ENCODE measurements at places on chromosomes 7 and 10. TPM values are rescaled to one million over a fixed set of nuclear protein-coding genes. Genes with fewer than 3 reads are reported as not detected.

GRCh38 chr10:79438699-79439085, 6.7 kb downstream of the ZCCHC24 start:
- H3K27ac ChIP-seq, result no peak overlapping the region
- H3K27me3 ChIP-seq, result peaks cover 14% of the 10 kb centered on the region
- H3K4me1 ChIP-seq, result peaks cover 10% of the 10 kb centered on the region
- no peak overlapping the region for H3K4me3 ChIP-seq
- no peak for DNase-seq

DNA sequence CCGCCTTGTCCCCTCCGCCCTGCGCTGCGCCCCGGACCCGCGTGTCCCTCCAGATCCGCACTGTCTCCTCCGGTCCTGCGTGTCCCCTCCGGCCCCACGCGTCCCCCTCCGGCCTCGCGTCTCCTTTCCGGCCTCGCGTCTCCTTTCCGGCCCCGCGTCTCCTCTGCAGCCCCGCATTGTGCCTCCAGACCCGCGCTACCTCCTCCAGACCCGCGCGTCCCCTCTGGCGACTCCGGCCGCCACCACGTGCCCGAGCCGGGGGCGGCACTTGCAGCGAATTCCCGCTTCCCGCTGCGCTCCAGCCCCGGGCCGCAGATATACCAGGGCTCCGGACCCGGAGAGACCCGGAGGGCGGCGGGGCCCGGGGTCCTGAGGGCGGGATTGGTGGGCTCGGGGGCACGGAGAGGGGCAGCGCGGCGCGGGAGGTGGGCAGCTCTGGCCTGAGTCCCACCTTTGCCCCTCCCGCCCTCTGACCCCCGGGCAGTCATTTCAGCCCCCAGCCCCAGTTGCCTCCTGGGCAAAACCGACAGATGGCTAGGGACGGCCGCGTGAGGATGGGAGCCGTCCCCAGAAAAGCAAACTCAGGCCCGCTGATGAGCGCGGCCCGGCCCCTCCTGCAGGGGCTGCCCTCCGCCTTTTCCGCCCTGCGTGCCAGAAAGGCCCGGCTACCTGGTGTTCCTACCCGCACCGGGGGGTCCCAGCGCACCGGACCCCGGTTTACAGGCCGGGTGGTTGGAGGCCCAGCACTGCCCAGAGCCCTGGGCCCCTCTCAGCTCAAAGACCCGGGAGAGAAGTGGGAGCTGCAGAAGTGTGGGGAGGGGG, 56.5 kb downstream of the RBM17 start:
- DNase-seq, result no peak
- peaks cover 37% of the 10 kb centered on the region for H3K36me3 ChIP-seq
- no peaks in the 10 kb centered on the region for H3K27me3 ChIP-seq
- H3K4me3 ChIP-seq, result peak overlapping the region; percentile 86

CUBN gene
- total RNA-seq, result 2.5 TPM

GRCh38 chr7:40239755-40240303, 105.0 kb downstream of the SUGCT start:
- no peaks in the 10 kb centered on the region for H3K4me1 ChIP-seq
- no peak for DNase-seq
- no peaks in the 10 kb centered on the region for H3K36me3 ChIP-seq
- H3K27me3 ChIP-seq, result no peaks in the 10 kb centered on the region
- no peak overlapping the region for H3K27ac ChIP-seq
- H3K4me3 ChIP-seq, result no peak overlapping the region

- no peaks in the 10 kb centered on the region for H3K4me1 ChIP-seq
- no peak overlapping the region for H3K4me3 ChIP-seq
- H3K27me3 ChIP-seq, result no peaks in the 10 kb centered on the region
- no peak overlapping the region for H3K27ac ChIP-seq
- H3K36me3 ChIP-seq, result no peaks in the 10 kb centered on the region
Observed at GRCh38 chr10:36097696-36098095, 455.6 kb upstream of the FZD8 start.

DNA sequence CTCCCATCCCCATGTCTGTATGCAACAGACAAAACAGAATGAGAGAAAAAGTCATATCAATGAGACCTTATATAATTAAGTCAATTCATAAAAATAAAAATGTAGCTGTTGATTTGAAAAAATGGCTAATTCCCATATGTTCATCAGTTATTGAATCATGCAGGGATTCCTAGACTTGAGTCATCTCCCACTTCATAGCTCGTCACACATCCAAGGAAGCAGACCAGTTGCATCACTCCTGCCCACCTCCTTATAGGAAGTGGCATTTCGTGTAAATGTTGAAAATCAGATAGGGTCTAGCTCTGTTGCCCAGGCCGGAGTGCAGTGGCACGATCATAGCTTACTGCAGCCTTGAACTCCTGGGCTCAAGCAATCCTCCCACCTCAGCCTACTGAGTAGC, 56.1 kb upstream of the SH2B2 start:
- no peak overlapping the region for H3K4me3 ChIP-seq
- H3K36me3 ChIP-seq, result no peaks in the 10 kb centered on the region
- DNase-seq, result no peak
- H3K4me1 ChIP-seq, result no peaks in the 10 kb centered on the region
- H3K27ac ChIP-seq, result no peak overlapping the region

- no peaks in the 10 kb centered on the region for H3K27me3 ChIP-seq
- peaks cover 16% of the 10 kb centered on the region for H3K4me1 ChIP-seq
- H3K36me3 ChIP-seq, result peaks cover 4% of the 10 kb centered on the region
- no peak overlapping the region for H3K4me3 ChIP-seq
Observed at GRCh38 chr7:137965942-137966640, 35.8 kb downstream of the CREB3L2 start.

DNA sequence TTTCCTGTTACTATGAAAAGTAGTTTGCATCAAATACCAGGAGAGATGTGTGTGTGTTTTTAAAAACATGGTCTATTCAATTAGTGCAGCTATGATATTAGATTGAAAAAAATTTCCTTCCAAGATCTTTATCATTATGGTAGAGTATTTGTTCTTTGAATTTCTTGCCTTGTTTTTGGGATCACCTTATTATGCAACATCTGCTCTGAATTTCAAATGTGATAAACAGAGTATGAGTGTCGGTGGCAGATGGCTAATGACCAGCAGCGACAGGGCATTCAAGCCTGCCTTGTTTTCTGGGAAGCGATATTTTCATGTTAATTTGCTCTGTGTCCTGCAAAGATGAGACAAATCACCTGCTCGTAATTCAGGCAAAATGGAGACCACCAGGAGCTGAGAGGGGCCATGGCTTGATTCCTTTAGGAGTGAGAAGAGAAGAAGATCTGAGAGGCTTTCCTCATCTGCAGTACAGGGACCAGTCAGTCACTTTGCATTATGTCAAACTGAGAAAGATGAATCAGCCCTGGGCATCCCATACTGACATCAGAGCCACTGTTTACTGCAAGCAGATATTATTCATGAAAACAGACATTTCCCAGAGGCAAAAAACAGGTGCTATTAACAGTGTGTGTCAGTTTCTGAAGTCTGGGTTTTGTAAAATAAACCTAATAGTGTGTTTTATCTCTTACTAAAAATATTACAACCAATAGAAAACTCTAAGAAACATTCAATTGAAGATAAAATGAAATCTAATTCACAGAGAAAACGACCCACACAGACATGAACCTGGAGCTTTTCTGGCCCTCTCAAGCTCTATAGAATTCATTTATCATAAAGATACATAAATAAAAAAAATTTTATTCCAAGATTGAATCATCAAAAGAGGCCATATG, 67.6 kb downstream of the CDK6 start:
- H3K4me1 ChIP-seq, result peaks cover 49% of the 10 kb centered on the region
- H3K27me3 ChIP-seq, result no peaks in the 10 kb centered on the region
- H3K4me3 ChIP-seq, result no peak overlapping the region
- H3K36me3 ChIP-seq, result peaks cover 65% of the 10 kb centered on the region

DNA sequence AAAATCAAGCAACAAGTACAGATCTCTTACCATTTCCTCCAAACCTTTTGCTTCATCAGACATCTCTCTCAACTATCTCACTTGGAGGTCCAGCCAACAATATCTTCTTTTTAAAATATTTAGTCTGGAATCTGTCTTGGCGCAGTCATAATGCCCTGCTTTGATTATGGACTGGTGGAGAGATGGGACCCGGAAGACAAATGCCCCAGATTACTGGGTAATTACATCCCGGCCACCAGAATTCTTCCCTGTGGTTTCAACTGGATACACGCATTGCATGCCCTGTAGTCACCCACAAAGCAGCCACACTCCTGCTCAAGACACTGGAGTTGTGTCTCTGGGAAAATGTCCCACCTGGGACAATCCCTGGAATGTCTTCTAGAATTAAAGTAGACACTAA, 65.5 kb downstream of the BPGM start:
- no peak overlapping the region for H3K27ac ChIP-seq
- peaks cover 26% of the 10 kb centered on the region for H3K4me1 ChIP-seq
- H3K36me3 ChIP-seq, result no peaks in the 10 kb centered on the region
- H3K4me3 ChIP-seq, result no peak overlapping the region
- no peaks in the 10 kb centered on the region for H3K27me3 ChIP-seq

- H3K36me3 ChIP-seq, result peaks cover 34% of the 10 kb centered on the region
- H3K27me3 ChIP-seq, result peaks cover 4% of the 10 kb centered on the region
- H3K4me1 ChIP-seq, result peaks cover 61% of the 10 kb centered on the region
- H3K4me3 ChIP-seq, result no peak overlapping the region
- no peak for DNase-seq
- H3K27ac ChIP-seq, result no peak overlapping the region
Observed at GRCh38 chr7:132489776-132490237, 86.5 kb downstream of the PLXNA4 start.

- DNase-seq, result no peak
- H3K27ac ChIP-seq, result no peak overlapping the region
- no peaks in the 10 kb centered on the region for H3K27me3 ChIP-seq
- peaks cover 5% of the 10 kb centered on the region for H3K36me3 ChIP-seq
Observed at GRCh38 chr10:5817322-5818047, 4.3 kb upstream of the GDI2 start.

MAP3K8 gene
- 13.1 TPM for total RNA-seq

DNA sequence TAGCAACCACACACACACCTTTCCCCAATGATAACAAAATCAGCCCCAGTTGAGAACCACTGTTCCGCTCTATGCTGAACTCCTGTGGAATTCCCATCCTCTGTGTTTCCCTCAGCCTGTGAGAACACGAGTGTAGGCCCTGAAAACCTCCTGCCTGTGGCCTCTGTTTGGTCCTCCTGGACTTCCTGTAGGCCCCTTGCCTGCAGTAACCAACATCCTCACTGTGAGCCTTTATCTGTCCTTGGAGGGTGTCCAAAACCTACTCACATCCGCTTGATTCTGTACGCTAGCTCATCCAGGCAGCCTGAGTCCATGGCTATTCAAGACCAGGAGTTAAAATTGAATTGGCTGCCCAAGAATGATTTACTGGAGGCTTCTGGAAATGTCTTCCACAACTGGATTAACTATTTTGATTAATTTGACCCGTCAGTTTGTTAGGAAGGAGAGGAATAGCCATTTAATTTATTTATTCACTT, 149.8 kb downstream of the AKR1D1 start:
- H3K36me3 ChIP-seq, result no peaks in the 10 kb centered on the region
- DNase-seq, result no peak
- no peak overlapping the region for H3K27ac ChIP-seq
- H3K4me3 ChIP-seq, result no peak overlapping the region

GRCh38 chr7:18153183-18153748, 125.6 kb upstream of the PRPS1L1 start:
- H3K4me3 ChIP-seq, result no peak overlapping the region
- no peaks in the 10 kb centered on the region for H3K4me1 ChIP-seq
- H3K36me3 ChIP-seq, result no peaks in the 10 kb centered on the region

- no peak overlapping the region for H3K4me3 ChIP-seq
- no peak for DNase-seq
- H3K27me3 ChIP-seq, result peaks cover 2% of the 10 kb centered on the region
- no peaks in the 10 kb centered on the region for H3K4me1 ChIP-seq
- H3K27ac ChIP-seq, result no peak overlapping the region
- no peaks in the 10 kb centered on the region for H3K36me3 ChIP-seq
Observed at GRCh38 chr10:132979491-132980425, 37.4 kb upstream of the CFAP46 start.

GRCh38 chr7:91243591-91244301, 20.5 kb upstream of the FZD1 start:
- H3K4me3 ChIP-seq, result no peak overlapping the region
- no peak overlapping the region for H3K27ac ChIP-seq
- no peaks in the 10 kb centered on the region for H3K4me1 ChIP-seq
- no peaks in the 10 kb centered on the region for H3K27me3 ChIP-seq
- DNase-seq, result no peak

DNA sequence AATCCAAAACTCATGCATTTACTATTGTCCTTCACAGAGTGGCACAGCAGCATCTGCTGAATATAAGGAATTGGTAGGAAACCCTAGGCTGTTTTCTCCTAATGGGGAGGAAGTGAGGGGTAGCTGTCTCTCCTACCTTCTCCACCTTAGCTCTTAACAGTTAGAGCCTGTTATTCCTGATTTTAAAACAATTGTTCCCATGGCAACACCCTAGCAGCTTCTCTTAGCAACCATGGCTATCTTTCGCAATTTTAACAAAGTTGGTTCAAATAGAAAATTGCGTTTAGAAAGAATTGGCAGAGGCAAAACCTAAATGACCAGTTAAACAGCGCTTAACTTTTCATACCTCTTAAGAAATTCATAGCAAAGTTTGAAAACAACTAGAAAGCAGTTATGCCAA, 603.4 kb upstream of the AUTS2 start:
- H3K36me3 ChIP-seq, result no peaks in the 10 kb centered on the region
- DNase-seq, result no peak
- no peaks in the 10 kb centered on the region for H3K4me1 ChIP-seq
- no peaks in the 10 kb centered on the region for H3K27me3 ChIP-seq

METTL2B gene
- 27.3 TPM for total RNA-seq

DNA sequence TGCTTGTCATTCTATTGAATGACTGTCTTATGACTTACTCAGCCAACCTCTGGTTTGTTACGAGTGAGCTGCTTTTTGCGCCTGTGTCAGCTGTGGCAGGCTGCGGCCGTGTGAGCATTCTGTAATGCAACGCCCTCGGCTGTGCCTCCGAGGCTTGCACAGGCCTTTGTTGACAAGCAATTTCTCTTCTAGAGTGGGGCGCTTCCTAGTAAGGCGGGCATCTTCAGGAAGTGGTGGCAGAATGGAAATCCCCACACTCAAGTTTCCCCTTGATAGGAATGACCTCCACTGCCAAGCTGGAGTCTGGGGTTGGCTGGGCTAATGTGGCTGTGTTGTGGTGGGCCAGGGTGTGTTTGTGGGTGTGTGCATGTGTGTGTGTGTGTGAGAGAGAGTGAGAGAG, 20.2 kb upstream of the TMEM178B start:
- peaks cover 1% of the 10 kb centered on the region for H3K36me3 ChIP-seq
- H3K27ac ChIP-seq, result peak overlapping the region; percentile 81

DNA sequence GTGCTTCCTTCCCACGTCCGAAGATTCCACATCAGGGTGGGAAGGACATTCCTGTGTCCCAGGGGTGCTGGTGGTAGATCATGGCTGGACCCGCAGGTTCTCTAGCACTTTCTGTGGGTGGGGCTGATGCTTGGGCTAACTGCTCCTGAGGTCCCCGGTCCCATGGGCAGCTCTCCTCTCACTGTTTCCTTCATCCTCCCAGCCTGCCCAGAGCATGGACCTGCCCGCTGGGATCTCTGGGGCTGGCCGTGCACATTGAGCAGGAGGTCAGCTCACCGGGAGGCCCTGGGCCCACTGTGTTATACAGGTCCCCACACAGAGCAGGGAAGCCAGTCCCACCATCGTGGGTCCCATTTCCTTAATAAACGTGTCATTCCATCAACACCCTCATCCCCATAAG, 502.3 kb downstream of the TCERG1L start:
- H3K36me3 ChIP-seq, result no peaks in the 10 kb centered on the region
- no peaks in the 10 kb centered on the region for H3K4me1 ChIP-seq
- H3K27ac ChIP-seq, result no peak overlapping the region
- no peak for DNase-seq
- H3K27me3 ChIP-seq, result no peaks in the 10 kb centered on the region

- H3K4me1 ChIP-seq, result peaks cover 51% of the 10 kb centered on the region
- H3K4me3 ChIP-seq, result no peak overlapping the region
- no peak for DNase-seq
- no peak overlapping the region for H3K27ac ChIP-seq
Observed at GRCh38 chr7:92765725-92766124, 70.6 kb downstream of the CDK6 start.

HECW1 gene
- not detected for total RNA-seq

NRF1 gene
- total RNA-seq, result 25.9 TPM

GRCh38 chr7:126972571-126972970, 280.2 kb downstream of the GRM8 start:
- no peaks in the 10 kb centered on the region for H3K4me1 ChIP-seq
- no peak overlapping the region for H3K4me3 ChIP-seq

Measured in activated CD4-positive, alpha-beta T cell treated with anti-CD3 and anti-CD28 coated beads, Interleukin-2, amount 10 ng/mL, durations not matched to agents 7 days and 5 days (primary cell).